ENCODE measurements at places on chromosomes 1 and 21. TPM values are rescaled to one million over a fixed set of nuclear protein-coding genes. Genes with fewer than 3 reads are reported as not detected.

TMEM54 gene
- not detected for total RNA-seq

MTFR1L gene
- 56.4 TPM for total RNA-seq

INAVA gene
- total RNA-seq: not detected

NGF gene
- total RNA-seq: not detected

ERG gene
- not detected for total RNA-seq

SPATA45 gene
- not detected for total RNA-seq

OR10X1 gene
- total RNA-seq: not detected

TESK2 gene
- total RNA-seq: 9.8 TPM

DRAXIN gene
- 0.22 TPM for total RNA-seq

GPR52 gene
- total RNA-seq: 2.9 TPM

CYP4A11 gene
- not detected for total RNA-seq

WNT3A gene
- not detected for total RNA-seq

LCE2B gene
- total RNA-seq: not detected

IER5 gene
- total RNA-seq: 19.6 TPM

HSD17B7 gene
- 33.5 TPM for total RNA-seq

PRR9 gene
- not detected for total RNA-seq

ANGPTL3 gene
- total RNA-seq: not detected
